HAP-1 (cell line): ENCODE measurements at places on chromosomes 6 and 20.

- DNase-seq, result peak; percentile 28
These were observed 6.6 kb upstream of the WTAP start for GRCh38 chr6:159720708-159721107.

- no peak for DNase-seq
These were observed 608.6 kb upstream of the MARCKS start for GRCh38 chr6:113248532-113248931.

GRCh38 chr6:81816380-81816779 lies 63.9 kb upstream of the TENT5A start:
- no peak for DNase-seq

DNA sequence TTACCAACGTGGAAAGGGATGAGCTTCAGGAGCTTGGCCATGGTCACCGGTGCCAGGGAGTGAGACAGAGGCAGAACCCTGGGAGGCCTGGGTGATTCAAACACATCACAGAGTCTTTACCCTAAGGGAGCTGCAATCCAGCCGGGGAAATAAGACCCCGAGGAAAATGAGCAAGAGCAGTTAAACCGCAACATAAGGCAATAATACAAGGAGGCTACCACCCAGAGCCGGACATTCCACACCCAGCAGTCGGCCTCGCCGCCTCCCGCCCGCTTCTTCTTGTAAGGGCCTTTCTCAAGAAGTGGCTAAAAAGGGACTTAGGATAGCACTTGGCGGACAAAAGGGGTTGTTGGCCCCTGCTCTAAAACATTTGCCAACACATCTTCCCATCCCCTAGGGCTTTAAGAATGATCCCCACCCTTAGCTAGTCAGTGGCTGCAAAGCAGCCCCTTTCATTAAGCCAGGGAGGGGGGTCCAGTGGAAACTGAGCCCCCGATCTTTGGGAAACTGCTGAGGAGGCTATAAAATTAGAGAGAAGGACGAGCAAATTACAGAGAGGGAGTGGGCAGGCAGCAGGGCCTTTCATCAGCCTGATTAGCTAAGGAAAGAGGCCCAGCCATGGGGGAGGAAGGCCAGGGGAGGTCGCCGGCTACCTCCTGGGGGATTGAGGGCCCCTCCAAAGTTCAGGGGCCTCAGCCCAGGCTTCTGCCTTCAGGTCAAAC lies 34.3 kb downstream of the SNX5 start:
- DNase-seq, result no peak

GRCh38 chr6:168121303-168121665 lies 42.3 kb upstream of the FRMD1 start:
- DNase-seq, result no peak

- no peak for DNase-seq
These were observed 39.4 kb upstream of the PMEPA1 start for GRCh38 chr20:57749131-57749690.

GRCh38 chr6:145704143-145704781 lies 31.1 kb downstream of the EPM2A start:
- DNase-seq, result peak; percentile 16

GRCh38 chr20:52895701-52896100 lies 76.5 kb upstream of the TSHZ2 start:
- no peak for DNase-seq

DNA sequence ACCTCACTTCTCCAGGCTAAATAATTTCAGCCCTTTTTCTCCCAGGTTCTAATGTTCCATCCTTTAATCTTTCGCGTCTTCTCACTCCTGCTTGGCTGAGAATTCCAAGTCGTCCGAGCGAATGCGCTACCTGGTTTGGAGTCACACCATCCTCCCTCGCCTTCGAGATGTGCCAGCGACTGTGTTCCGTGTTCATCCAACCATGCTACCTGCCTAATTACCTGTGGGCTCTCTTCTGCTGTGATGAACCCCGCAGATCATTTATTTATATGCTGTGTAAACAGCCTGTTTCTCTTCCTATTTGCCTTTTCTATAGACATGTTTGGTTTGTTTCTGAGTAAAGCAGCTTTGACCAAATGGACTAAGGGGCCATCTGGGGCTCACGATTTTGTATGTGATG lies 83.5 kb upstream of the TMEM181 start:
- no peak for DNase-seq

DNA sequence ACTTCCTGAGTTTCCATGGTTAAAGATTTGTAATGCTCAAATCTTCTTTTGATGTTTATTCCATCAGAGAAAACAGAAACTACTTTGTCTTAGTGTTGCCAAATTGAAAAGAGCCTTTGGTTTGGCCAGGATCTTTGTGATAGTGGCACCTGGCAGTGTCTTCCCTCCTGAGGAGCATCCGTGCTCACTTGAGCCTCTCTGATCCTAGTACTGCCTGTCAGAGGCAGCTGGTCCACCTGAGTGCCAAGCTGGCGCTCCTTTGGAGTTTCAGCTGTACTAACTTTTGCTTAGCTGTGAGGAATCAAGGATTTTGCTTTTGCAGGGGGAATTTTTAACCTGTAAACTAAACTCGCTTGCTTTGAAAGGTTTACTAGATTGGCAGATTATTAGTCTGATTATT lies 61.4 kb downstream of the SCAND1 start:
- no peak for DNase-seq

GRCh38 chr20:58660855-58661597 lies 9.9 kb downstream of the STX16 start:
- DNase-seq, result no peak

DNA sequence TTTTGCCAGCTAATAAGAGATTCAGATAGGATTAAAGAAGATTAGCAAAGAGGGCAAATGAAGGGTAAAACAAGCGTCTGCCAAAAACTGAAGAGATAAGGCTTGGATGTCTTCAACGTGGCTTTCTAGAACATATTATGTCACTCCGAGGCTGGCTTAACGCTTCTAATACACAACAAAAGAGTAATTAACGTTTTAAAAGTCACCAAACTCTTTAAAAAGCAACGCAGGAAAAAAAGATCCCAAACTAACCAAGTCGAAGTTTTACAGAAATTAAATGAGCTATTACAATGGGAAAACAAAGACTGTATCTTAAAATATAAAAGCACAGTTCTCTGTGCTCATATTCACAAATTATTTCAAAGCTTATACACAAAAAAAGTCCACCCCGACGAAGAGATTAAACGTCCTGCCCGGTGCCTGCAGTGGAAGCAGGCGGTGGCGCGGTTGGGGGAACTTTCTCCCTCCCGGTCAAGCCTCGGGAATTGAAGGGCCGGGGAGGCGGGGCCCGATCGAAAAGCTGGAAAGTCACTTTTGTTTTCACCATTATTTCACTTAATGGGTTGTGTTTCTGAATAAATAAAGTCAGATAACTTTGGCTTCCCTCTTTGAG lies 1.2 kb downstream of the MAK start:
- peak; percentile 32 for DNase-seq

DNA sequence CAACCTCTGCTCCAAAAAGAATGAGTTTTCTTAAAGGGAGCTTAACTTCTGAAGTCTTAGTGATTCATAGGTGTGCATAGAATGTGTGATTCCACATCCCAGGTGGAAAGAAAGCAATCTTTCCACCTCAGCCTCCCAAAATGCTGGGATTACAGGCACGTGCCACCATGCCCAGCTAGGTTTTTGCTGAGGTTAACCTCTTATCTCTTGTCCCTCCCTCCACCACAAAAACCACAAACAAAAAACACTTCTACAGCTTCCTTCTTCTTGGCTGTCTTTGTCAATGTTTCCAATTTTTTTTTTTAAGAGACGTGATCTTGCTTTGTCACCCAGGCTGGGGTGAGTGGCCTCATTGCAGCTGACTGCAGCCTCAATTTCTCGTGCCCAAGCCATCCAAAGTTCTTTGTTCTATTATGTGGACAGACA lies 8.1 kb upstream of the CSE1L start:
- no peak for DNase-seq

DNA sequence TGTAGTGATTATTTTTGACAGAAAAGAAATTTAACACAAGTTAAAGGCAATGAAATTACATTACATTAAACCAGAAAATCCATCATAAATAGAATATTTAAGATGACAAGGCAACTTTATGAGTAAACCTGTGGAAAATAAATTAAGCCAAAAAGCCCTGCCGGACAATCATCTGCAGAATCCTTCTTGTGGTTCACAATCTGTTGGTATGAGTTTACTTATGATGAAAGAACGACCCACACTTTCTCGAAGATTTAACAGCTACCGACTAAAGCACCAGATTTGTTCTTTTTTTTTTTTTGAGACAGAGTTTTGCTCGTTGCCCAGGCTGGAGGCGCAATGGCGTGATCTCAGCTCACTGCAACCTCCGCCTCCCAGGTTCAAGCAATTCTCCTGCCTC lies 21.4 kb downstream of the HDAC2 start:
- DNase-seq, result no peak

DNA sequence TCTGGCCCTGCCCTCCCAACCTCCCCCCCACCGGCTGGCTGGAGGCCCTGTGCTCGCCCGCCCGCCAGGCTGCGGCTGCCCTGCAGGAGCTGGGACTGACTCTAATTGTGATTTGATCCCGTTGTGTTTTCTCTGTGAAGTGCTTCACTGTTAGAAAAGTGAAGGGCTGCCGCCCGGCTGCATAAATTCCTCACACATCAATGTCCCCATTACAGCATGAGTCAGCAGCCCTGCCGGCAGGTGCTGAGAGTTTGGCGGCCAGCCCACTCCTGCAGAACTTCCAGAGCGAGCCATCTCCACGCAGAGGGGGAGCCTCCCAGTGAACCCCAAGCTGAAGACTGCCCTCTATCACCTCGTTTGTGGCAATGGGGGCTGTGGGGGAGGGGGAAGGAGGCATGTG lies 137.9 kb downstream of the DLL1 start:
- DNase-seq, result no peak

DNA sequence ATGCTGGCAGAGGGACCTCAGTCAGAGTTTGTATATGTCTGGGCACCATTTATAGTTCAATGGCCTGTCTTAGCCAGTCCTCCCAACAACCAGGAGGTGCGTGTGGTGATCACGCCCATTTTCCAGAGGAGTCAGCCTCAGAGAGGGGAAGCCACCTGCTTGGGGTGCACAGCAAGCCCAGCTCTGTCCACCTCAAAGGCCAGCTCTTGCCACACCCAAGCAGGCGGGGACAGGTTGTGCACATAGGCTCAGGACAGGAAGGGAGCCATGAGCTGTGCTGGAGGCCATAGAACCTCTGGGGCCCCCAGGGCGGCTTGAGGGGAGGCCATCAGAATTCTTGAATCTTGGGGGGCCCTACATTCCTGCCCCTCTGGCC lies 61.2 kb downstream of the DLGAP4 start:
- no peak for DNase-seq

DNA sequence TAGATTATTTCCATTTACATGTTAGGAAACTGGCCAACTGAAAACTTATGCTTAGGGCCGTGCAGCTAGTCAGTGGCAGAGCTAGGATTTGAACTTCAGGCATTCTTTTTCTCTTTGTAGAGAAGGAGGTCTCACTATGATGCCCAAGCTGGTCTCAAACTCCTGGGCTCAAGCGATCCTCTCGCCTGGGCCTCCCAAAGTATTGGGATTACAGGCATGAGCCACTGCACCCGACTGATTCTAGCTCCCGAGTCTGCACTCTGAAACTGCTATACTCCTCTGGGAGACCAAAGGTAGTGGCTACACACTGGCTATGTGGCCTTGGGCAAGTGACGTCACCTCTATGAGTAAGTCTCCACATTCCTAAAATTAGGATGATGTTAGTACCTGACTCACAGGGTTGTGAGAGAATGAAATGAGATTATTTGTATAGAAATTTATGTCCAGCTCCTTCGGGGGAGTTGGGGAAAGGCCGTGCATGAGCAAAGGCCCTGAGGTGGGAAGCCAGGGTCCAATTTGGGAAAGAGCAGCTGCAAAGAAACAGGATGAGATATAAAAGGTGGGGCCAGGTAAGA lies 6.4 kb downstream of the PLTP start:
- no peak for DNase-seq

DNA sequence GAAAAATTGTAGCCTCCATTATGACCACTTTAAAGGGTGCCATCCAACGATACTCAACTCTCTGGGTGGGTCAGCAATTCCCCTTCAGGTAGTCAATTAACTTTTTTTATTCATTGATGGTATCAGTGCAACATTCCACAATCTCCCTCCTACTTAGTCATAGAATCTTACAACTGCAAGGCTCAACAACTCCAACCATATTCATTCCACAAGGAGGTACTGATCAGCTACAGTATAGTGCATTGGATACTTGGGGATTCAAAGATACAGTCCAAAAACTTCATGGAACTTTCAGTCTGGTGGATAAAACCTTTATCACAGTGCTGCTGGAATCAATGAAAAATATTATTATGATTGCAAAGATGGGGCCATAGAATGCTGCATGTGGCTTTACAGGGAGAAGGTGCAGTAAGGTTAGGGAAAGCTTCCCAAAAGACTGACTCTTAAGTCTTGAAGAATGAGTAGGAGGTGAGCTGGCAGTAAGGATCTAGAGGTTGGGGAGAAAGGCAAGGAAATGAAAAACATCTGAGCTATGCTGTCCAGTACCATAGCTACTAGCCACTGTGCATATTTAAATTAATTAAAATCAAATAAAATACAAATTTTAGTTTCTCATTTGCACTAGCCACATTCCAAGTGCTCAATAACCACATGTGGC lies 314.7 kb upstream of the PRDM1 start:
- DNase-seq, result no peak

DNA sequence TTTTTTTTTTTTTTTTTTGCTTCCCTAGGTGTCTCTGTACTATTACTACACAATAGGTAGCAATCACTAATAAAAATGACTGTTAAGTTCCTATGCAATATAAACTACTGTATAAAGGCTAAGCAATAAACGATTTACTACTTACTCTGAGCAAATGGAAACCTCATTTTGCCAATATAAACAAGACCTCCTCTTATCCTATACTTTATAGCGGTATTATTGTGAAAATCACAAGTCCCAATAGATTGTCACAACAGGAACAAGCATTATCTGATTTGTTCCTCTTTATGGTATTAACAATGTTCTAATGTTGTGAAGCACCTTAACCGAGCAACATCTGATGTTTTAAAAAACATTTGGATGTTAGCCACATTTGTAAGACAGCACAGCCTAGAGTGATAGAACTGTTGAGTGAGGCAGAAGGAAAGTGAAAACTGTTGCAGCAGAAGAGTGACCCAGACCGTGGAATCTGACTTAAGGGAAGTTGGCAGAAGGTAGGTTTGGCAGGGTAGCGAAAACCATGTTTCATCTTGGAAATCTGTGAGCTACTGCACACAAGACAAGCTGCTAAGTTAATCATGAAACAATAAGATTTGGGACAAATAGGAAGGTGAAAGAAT lies 94.2 kb downstream of the MYLK4 start:
- DNase-seq, result no peak

DNA sequence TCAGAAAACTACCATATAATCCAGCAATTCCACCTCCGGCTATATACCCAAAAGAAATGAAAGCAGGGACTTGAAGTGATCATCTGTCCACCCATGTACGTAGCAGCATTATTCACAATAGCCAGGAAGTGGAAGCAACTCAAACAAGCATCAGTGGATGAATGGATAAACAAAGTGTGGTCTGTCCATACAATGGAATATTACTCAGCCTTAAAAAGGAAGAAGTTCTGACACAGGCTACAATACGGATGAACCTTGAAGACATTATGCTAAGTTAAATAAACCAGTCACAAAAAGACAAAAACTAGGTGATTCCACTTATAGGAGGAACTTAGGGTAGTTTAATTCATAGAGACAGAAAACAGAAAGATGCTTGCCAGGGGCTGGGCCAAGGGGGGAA lies 76.5 kb downstream of the ATP9A start:
- DNase-seq, result no peak
